Activated T-cell treated with anti-CD3 and anti-CD28 coated beads, Interleukin-2, amount 50 U/mL, for 72 hours (primary cell): ENCODE measurements at places on chromosomes 2 and 18. TPM values are rescaled to one million over a fixed set of nuclear protein-coding genes. Genes with fewer than 3 reads are reported as not detected.
A peak's percentile ranks its signal among the peaks of the same experiment; 100 is the strongest.

DNA sequence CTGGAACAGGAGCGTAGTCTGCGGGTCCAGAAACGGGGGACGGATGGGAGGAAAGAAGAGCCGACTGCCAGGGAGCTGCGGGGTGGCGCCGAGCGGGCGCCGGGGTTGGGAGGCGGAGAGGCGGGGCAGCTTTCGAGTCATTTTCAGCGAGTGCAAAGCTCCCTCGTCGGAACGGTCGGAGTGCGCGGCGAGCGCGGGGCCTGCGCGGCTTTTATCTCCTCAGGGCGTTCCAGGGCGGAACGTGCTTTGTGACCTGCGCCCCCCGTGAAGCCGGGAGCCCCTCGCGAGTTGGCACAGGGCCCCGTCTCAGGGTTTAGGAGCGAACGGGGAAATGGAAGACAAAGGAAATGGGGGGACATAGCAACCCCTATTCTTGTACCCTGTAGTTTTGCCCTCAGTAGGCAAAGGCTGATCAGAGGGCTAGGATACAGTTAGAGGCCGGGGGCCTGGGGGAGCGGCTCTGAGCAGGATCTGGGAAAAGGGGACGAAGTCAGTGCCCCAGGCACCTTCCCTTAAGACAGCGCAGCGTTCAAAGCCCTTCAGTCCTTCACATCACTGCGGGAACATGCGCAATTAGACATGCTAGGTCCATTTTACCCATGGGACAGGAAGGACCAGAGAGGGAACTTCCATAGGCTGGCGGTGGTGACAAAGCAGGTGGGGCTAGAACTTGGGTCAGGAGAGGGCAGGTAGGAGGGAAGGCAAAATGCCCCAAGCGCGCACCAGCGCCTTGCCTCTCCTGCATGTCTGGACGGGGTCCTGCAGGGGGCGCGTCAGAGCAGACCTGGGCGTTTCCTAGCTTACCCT lies 60.1 kb upstream of the IL1RL1 start:
- peak; percentile 83 for DNase-seq

Gene STRADB
- total RNA-seq, result 26.7 TPM

DNA sequence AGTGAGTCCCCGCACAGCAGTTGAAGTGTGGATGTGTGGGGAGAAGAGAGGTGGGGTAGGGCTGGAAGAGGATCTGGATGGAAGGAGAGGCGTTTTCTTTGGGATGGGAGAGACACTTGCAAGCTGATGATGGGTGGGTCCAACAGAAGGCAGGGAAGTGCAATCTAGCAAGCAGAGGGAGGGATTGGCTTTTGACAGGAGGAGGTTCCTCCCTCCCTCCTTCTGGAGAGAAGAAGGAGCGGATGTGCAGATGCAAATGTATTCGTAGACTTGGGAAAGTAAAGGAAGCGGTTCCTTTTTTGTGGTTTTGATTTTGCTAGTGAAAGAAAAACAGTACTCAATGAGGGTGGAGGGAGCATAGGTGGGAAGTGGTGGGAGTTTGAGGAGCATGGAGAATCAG lies 48.9 kb downstream of the LAMA3 start:
- DNase-seq, result no peak

DNA sequence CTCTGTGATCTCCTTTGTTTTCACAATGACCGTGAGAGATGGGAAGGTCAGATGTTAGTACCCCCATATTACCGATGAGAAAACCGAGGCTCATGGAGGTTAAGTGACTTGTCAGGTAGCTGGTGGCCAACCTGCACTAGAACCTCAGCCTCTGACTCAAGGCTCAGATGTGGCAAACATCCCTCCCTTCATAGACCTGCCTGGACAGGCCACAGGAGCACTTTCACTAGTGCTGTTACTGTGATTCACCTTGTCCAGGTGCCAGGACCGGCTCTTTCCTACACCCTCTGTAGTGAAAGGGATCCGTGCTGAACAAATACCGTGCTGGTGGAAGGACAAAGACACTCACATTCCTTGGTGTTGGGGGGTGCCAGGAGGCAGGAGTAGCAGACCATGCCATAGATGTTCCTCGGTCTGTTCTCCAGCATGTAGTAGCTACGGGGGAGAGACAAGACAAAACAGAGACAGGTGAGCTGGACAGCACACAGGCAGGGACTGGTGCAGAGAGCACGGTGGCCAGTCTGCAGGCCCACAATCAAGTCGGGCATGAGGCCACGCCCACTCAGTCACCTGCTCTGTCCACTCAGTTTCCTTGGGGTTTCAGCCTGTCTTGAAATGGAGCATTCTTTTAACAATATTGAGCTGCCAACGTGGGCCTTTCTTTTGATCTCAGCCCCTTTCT lies 65.9 kb downstream of the EDAR start:
- no peak for DNase-seq
